ENCODE measurements at places on chromosomes 2 and 18.

DNA sequence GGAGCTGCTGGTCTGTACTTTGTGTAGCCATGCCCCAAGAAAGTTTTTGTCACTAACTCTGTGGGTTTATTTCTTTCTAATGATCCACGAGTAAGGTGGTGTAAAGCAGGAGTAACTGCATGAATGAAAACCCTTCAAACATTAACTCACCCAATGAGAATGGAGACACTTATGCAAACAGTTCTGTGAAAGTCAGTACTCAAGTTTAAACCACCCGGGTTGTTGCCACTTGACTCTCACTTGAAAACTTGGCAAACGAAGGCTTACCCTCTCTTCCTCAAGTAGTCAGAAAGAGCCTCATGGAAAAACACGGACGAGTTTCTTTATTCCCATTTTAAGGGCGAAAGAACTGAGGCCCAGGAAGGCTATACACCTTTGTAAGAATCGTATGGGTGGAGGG, 117.5 kb downstream of the MMADHC start:
- no peak for DNase-seq

GRCh38 chr18:78871618-78872017, 108.0 kb upstream of the SALL3 start:
- DNase-seq = peak; percentile 45

DNA sequence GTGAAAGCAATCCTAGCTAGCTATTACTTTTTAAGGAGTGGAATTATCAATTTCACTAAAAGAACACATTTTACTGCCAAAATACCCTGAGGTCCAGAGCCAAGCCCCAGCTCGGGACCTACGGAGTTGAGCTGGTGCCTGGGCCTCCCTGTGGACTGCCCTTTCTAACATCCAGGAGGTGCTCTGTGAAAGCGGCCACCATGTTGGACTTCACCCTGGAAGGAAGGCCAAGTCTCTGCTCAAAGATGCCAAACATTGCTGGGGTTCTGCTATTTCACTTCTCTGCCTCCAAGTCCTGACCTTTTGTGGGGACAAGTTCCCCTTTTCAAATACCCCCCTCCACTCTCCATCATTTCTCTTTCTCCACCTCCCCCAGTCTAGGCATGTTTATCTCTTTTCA, 498.7 kb upstream of the RAB6C start:
- no peak for DNase-seq

DNA sequence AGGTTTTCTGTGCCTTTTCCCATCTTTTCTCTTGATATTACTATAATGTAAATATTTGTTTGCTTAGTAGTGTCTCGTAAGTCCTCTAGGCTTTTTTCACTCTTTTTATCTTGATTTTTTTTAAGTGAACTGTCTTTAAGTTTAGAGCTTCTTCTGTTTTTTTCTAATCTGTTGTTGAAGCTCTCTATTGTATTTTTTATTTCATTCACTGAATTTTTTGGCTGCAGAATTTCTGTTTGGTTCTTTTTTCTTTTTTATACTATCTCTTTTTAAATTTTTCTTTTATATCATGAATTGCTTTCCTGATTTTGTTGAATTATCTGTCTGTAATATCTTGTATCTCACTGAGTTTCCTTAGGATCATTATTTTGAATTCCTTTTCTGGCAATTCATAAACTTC, 331.8 kb upstream of the RBMS1 start:
- DNase-seq = no peak

DNA sequence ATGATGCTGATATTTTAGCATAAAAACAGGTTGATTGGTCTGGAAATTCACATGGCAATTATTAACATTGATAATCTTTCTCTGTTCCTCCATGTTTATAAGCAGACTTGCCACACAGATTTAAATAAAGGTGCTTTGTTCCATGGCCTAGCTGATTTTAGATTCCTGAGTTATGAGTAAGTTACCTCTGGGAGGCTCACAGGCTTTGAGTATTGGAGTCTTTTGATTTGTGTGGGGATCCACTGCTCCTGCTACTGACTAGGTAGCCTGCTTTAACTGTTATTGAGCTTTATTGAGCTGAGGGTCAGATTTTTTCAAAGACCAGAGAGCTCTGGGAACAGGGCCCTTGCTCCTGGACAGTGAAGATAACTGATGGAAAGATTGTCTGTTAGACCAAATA, 166.1 kb downstream of the ANKRD30B start:
- DNase-seq = no peak

DNA sequence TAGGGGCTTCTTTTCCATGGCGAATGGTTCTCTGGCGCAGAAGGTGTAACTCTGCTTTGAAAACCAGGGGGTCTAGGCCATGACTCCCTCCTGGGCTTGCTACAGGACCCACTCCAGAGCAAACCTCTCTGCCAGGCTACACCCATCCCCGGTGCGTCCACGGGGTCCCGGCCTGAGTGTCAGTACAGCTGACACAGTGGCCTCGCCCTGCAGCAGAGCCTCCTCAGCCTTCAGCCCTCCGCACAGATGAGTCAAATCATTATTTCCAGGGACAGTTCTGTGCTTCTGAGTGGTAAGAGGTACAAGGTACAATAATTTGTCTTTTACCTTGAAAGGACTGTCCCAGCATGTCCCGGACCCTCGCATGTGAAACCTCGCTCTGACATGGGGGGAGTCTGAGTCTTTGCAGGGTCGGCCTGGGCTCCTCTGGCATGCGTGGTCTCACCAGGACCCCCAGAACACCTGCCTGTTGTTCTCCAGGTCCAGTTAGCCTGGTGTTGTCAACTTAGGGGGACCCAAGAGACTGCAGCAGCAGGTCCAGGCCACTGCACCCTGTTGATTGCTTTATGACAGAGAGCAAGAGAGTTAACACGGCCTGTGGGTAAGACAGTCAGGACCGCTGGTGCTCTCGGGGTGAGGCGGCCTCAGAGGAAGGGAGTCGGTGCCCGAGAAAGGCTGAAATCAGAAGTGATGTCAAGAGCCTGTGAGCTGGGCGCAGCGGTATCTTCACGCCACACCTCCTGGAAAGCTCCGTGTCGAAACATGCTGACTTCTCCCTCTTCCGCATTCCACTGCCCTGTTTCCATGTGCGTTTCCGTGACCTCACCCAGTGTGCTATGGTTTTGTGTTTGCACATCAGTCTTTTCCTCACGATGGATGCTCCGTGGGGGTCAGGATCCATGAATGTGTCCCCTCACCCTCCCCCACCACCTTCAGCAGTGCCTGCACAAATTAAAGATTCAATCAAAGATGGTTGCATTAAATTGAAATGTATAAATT, 340.1 kb downstream of the EIPR1 start:
- DNase-seq = no peak

DNA sequence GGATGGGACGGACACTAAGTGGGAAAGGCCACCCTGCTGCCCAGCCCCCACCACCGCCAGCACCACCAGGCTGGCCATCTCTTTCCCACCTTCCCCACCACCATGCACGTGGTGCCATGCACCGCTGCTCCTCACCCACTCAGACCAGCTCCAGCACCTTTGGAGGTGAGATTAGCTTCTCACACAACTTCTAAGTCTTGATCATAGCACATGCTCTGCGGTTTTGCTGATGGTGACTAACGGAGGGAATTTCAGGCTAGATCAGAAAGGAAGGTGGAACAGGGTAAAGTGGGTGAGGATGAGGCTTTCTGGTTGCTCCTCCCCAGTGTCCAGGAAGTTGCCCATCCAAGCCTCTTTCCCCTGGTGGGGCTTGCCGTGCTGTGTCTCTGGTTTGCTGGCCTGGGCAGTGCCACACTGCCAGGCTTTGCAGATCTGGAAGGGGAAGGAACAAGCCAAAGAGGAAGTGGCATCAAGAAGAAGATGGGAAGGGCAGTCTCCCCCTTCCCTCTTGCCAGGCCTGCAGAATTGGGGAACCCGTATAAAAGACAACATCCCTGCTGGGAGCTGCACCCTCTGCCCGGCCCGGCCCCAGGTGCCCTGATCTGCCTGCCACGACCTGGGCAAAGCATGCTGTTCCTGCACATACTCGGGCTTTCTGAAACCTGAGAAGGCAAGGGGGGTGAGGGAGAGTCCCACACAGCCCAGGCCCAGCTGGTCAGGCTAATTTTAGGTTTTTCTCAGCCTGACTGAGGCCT, 44.3 kb upstream of the CAB39 start:
- DNase-seq = peak; percentile 34

DNA sequence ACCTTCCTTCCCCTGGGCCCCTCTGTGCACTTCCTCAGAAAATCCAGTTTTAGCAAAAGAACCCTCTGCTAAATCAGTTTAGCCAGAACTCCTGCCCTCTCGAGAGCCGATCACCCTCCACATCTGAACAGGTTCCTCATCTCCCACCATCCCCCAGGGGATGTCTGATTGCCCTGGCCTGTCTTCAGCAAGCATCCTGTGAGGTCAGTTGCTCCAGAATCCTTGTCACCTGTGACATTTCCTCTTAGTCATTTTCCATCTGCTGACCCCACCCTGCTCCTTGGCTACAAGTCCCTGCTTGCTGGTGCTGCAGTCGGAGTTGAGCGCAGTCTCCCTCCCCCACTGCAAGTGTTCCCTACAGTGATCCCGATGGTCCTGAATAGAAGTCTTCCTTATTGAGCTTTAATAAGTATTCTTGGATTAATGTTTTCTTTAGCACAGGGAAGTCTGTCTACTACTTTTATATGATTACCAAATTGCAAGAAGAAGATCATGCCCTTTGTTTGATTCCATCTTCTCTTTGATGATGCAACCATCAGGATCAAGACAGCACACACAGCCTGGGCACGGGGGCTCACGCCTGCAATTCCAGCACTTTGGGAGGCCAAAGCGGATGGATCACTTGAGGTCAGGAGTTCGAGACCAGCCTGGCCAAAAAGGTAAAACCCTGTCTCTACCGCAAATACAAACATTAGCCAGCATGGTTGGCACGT, 30.9 kb upstream of the UBE2F start:
- DNase-seq = no peak

GRCh38 chr2:223586261-223586660, 15.9 kb downstream of the SCG2 start:
- peak; percentile 73 for DNase-seq

GRCh38 chr2:205540036-205540435, 142.3 kb upstream of the NRP2 start:
- DNase-seq = no peak

DNA sequence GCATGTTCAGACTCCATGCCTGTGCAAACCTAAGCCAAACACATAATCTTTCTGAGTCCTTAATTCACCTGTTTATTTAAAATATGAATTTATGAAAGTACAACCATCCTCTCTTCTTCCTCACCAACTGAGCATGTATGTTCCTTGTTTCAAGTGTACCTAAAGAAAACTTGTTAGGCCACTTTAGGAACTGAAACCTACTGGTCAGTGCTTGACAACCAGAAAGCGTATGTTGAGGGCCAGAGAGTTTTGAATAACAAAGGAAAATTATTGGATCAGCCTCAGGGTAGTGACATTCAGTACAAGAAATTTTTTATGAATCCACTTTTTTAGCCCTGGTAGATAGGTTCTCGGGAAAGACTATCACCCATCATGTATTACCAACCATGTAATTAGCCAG, 847.6 kb upstream of the CELF4 start:
- no peak for DNase-seq

GRCh38 chr18:2188258-2188657, 383.0 kb downstream of the METTL4 start:
- DNase-seq = no peak

- DNase-seq = no peak
These were observed 10.0 kb downstream of the PRELID3A start for GRCh38 chr18:12417687-12418086.

DNA sequence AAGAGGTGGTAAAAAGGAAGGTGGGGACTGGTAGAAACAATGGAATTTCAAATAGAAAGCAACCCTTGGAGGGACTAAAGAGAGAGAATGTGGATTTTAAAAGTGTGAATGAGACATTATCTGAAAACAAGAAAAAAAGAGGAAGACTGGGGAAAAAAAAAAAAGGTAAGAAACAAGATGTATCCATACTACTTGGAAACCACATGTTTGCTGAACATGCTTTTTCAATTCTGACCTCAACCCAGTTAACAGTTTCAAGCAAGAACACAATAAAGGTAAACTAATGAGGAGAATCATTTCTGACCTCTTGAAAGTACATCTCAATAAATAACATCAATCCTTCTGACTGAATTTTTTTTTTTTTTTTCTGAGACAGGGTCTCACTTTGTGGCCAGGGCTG, 2.6 kb downstream of the FARSB start:
- no peak for DNase-seq

DNA sequence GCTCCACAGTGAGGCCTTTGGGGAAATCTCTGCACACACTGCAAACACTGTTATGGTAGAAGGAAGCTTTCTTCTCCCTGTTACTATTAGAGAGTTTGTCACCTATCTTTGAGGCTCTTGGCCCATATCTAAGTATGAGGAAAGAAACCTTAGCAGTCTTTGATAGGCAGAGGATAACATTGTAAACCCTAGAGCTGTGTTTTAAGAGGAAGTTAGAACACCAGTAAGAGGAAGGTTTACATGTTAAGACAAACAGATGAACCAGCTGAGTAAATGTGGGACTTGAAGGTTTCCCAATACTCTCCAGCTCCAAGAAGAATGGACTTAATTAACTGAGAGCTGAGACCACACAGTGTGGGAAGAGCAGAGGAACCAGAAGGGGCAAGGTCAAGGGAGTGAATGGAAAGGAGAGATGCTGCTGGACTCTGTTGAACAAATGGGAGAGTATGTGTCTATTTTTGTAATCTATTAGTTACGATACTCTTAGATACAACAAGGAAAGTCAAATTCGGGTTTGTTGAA, 257.0 kb downstream of the DPP10 start:
- DNase-seq = no peak

DNA sequence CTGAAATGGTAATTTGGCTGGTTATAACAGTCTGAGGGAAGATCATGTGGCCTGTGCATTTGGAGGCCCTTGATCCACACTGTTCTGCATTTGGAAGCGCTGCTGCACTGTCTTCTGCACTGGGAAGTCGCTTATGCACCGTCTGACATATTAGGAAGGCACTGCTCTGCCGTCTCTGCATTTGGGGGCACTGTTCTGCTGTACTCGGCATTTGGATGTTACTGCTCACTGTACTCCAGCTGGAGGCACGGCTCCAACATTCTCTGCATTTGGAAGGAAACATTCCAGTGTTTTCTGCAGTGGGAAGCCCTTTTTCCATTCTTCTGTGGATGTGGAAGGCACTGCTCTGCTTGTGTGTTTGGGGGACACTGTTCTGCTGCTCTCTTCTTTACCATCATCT, 9.6 kb upstream of the PROM2 start:
- no peak for DNase-seq

DNA sequence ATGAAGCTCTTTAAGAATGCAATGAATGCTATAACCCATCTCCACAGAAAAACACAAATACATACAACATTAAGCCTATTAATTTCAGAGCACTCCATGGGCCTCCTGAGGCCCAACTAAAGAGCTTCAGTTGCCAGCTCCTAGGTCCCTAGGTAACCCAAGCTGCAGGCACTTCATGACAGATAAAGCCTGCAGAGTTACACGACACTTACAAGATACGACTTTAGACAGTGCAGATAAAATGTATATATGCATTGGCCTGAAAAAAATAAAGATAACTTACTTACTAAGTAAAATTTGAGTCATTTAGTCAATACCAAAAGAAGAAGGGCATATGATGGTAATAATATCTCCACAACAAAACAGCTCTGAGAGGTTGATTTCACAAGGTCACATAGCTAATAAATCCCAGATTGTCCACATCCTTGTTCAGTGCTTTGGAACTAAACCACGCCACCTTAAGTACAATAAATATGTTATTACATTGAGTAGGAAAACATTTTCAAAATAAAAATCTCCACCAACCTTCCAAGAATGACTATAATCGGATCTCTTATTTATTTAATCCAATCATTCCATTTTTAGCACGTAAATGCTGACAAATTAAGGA, 3.4 kb downstream of the MAP4K3 start:
- peak; percentile 35 for DNase-seq

- no peak for DNase-seq
These were observed 136.9 kb downstream of the PXDN start for GRCh38 chr2:1607236-1607920.

- DNase-seq = peak; percentile 16
These were observed 1344.4 kb upstream of the CELF4 start for GRCh38 chr18:38909972-38910371.
